RPMI8226 (cell line): ENCODE measurements at places on chromosomes 4 and X.

- no peak for DNase-seq
These were observed 36.3 kb downstream of the PIGG start for GRCh38 chr4:535181-535923.

- peak; percentile 44 for DNase-seq
These were observed 706 bp downstream of the CHIC1 start for GRCh38 chrX:73563738-73564068.

GRCh38 chr4:52910115-52910514, 48.0 kb downstream of the RASL11B start:
- DNase-seq: no peak

DNA sequence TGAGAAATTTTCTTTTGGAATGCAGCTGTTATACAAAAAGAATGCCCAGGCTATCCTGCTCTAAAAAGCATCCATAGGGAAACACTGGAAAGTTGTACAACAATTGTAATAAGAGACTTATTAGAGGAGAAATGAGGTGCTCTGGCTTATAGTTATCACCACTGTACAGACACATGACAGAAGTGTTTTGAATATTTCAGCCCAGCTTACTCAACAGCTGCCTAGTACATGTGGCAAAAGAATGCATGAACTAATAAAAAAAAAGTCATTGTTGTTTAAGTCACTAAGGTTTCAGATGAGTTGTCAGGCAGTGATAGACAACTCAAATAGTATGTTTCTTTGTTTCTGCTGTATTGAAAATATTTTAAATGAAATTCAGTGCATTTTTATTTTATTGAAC, 307.7 kb downstream of the GPM6A start:
- no peak for DNase-seq

- no peak for DNase-seq
These were observed 43.9 kb upstream of the CCDC149 start for GRCh38 chr4:24956763-24957162.

DNA sequence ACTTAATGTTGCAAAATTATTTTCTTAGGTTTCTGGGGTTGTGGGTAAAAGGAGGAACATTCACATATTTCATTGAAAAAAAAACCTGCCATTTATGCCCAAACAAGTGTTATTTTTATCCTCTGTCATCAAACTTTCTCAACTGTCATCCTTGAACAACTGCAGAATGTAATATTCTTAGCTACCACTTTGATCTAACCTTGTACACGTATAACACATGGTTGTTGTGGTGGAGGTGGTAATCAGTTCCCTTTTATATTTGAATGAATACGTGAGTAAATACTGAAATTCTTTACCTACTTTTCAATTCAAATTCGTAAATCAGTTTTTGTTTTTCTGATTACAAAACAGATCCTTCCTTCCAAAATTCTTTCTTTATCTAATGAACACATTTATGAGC, 3.8 kb upstream of the AMMECR1 start:
- DNase-seq: no peak

DNA sequence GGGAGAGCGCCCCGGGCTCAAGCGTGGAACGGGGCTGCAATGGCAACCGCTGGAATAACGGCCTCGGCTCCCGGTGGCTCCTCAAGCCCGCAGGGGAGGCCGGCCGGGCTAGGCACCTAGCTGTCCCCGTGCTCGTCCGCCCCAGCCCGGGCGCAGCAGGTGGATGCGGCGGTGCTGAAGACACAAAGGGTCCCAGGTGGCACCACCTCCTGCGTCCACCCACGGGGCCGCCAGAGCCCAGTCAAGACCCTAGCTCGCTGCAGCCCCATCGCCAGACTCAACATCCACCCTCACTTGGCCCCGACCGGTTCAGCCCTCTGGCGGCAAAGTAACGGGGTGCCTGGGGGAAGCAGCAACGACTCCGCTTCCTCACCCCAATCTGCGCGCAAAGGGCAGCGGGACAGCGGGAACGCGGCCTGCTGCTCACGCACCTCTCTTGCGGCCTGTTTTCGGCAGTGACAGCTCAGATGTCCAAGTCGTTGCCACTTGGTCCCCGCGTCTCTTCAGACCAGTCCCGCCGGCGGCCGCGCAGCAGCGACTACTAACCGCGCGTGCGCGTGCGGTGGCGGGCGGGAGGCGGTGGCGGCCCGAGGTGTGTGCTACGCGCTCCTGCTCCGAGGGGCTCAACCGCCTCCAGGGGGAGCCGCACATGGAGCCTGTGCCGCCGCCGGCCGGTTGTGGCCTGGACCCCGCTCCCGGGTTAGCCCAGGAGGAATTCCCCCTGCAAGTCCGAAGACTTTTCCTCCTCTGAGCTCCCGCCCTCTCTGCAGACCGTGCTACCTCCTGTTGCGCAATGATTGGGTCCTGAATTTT, at the start of gene CLGN:
CLGN (minus strand) TSS at position 543 of the 813 bp plus-strand sequence. CDS start 14,570 bp downstream, outside the sequence.
- DNase-seq: peak; percentile 51

- no peak for DNase-seq
These were observed 136.1 kb downstream of the C4orf33 start for GRCh38 chr4:129231945-129232588.

GRCh38 chrX:74232859-74233258, 71.1 kb upstream of the ZCCHC13 start:
- peak; percentile 56 for DNase-seq

DNA sequence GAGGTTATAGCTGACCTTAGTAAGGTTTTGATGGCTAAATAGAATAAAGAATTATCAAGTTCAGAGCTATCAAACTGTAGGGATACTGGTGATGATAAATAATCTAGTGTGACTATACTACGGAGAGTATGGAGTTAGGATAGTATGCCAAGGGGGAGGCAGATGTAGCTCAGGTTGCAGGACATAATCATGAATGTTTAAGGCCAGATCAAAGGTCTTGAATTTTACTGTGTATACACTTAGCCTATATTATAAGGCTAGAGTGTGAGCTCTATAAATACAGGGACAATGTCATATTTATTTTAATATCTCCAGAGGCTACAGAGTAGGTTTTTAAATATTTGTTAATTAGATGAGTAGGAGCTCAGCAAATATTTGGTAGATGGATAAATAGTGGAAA, 131.1 kb upstream of the STIM2 start:
- DNase-seq: no peak

GRCh38 chr4:184380707-184381106, 93.6 kb downstream of the IRF2 start:
- no peak for DNase-seq
